ENCODE measurements at places on chromosomes 7 and 10. TPM values are rescaled to one million over a fixed set of nuclear protein-coding genes. Genes with fewer than 3 reads are reported as not detected.

MAP3K8 gene
- polyA plus RNA-seq: 6.6 TPM

ODAD2 gene
- polyA plus RNA-seq: 0.97 TPM

PHKG1 gene
- 0.94 TPM for polyA plus RNA-seq

AMZ1 gene
- polyA plus RNA-seq: not detected

HMX2 gene
- 1.7 TPM for polyA plus RNA-seq

GRCh38 chr10:121988361-121989324, at the start of gene TACC2:
TSS of gene TACC2 (plus strand) at chr10:121989163. CDS start at chr10:122021982, 32,819 bp downstream.
- DNase-seq: no peak

DNA sequence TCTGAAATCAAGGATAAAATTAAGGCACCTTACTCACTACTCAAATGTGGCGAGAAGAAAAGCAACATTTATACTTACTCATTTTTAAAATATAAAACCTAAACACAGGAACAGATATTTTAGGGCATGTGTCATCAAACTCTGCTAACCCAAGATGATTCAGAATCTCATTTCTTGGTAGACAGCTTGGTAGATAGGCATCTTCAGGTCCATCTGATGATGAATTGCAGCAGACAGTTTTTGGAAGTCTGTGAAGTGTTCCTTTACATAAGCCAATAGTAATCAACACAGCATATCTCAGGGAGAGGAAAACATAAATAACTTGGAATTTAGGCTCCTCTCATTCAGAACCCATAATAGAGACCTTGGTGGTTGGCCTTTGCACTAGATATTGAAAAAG, 3.4 kb downstream of the HIPK2 start:
- no peak for DNase-seq

- DNase-seq: no peak
These were observed 13.6 kb upstream of the SLF2 start for GRCh38 chr10:100899171-100899570.

- no peak for DNase-seq
These were observed 54.7 kb upstream of the CCNJ start for GRCh38 chr10:95988702-95989101.

- DNase-seq: no peak
These were observed 242.3 kb downstream of the DYNC1I1 start for GRCh38 chr7:96014617-96015016.

DNA sequence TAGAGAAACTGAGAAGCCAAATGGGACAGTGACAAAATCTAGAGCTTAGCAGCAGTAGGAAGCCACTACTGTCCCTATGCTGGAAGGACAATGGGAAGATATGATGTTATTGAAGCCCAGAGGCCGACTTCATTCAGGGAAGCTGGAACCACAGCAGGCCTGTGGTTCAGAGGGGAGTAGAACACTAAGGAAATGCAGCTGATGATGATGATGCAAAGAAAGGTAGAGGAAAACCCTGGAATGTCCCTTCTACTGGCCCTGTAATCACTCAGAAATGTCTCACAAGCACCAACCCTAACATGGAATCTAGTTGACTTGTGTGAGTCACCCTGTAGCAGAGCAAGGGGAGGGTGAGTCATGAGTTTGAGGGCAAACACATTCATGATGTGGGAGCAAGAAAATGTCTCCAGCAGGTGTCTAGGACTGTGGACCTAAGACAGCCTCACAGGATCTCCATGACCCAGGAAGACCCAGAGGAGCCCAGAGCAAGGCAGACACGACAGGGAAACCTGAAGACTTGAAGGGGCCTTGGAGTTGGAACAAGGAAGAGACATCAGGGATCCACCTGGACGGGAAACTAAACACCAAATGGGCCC, 37.0 kb upstream of the LRRC17 start:
- DNase-seq: no peak

Measured in right renal pelvis (tissue), 4 donors.